Cortex of kidney (tissue), 1 donor: ENCODE measurements at places on chromosomes 4 and X.

- DNase-seq: no peak
Measured at GRCh38 chrX:8743126-8743732, 11.3 kb upstream of the ANOS1 start.

DNA sequence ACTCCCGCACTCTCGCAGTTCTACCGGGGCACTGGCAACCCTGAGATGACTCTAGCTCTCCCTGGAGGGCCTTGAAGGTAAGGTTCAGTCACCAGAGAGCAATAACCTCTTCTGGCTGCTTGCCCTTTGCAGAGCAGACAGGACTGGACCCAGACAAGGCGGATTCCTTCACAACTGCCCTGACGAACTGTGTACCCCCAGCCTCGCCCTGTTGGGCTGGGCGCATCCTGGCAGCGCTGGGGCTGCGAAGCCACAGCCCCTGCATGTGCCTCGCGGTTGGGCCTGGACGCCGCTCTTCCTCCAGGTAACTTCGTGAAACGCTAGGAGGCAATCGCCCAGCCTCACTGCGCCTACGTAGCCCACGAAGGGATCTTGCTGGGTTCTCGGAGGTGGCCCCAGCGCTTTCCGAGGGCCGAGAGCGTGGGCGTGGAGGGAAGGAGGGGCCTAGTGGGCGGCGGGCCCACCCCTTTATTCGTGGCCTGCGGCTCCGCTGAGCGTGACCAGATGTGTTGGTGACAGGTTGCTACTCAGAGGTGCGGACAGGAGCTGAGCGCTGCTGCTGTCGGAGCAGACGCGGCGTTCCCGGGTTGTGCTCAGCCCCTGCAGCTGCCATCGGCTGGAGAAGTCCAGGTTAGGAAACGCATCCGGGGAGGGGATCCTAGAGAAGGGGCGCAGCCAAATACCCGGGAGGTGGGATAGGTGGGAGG is 1.9 kb upstream of the MAMLD1 start:
- no peak for DNase-seq

- DNase-seq: no peak
Measured at GRCh38 chr4:147299205-147299604, 181.7 kb upstream of the EDNRA start.

DNA sequence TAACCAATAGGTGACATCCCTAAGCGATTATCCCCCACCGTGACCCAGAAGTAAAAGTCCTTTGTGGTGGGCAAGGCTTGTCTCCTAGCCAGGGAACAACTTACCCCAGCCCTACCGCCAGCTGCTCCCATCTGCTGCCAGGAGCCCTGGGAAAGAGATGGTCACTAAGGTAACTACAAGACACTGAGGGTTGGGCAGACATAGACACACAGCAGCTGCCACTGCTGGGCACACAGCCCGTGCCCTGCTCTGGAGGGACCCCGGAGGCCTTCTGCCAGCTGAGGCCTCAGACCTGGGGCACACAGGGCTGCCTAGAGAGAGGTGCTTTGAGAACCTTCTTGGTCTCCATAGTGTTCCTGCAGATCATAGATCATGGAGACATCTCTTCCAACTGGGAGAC is 53.0 kb upstream of the PROM1 start:
- DNase-seq: no peak

DNA sequence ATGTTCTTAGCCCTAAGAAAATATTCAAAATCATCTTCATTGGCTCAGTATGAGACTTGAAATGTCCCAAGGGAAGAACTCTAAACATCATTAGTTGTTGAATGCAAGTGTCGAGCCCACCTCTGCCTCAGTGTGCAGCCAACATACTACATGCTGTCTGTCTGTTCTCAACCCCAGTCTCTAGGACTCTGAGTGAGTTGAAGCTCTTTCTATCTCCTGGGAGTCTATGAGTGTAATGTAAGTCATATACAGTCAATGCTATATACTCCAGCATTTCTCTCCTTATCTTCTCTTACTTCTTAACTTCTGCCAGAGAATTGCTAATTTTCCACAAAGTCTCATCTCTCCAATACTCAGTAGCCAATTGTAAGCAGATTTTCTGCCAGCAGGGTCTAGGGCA is 61.3 kb downstream of the SPATA18 start:
- DNase-seq: no peak
